ENCODE measurements at places on chromosomes 7 and 10.

- no peak for DNase-seq
Observed at GRCh38 chr7:18189500-18190126, 162.0 kb upstream of the PRPS1L1 start.

DNA sequence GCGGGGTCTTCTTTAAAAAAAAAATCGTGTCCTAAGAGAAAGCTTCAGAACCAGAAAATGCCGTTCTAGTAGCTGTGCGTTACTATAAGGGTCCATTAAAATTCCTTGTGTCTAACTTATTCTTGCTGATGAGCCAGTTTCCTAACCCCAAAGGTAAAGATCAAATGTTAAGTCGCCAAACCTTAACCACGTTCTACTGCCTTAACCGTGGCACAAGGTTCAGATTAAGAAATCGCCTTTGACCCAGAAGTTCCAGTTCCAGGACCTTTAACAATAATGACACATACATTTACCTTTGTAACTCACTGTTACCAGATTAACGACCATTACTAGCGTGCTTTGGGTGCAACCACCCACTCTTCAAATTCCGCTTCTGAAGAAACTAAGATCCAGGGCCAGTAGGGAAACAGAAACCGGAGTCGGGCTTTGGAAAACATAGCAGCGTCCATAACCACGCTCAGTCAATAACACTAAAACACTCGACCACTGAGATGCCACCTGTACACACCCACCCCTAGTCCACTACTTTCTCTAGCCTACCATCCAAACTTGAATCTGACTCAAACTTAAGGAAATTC is 620 bp downstream of the BET1 start:
- peak; percentile 13 for DNase-seq

DNA sequence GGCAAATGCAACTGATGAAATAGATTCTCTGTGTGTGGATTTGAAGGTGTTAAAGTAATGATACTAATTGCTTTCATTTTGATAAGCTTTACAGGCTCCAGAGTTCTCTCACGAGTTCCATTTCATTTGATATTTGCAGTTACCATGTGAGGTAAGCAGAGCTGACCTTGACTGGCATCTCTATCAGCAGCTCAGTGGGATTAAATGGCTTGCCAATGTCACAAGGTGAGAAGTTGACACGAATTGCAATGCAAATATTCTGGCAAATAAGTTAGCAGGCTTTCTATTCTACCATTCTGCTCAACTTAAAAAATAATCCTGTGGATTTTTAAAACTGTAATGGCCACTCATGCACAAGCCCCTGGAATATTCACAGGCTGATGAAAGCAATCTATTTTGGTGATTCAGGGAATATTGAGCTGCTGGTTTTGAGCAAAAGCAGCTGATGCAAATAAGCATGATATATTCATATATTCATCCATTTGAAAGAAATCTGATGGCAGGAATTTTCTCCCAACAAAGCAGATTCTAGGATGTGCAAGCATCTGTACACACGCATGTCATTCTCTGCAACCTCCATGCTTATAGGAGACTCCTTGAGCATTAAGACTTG is 64.5 kb upstream of the ANKRD1 start:
- no peak for DNase-seq

- no peak for DNase-seq
Observed at GRCh38 chr7:135480966-135481597, 28.8 kb downstream of the CNOT4 start.

GRCh38 chr10:129531969-129532660 is 65.1 kb downstream of the MGMT start:
- no peak for DNase-seq
